Mesothelial cell of epicardium (in vitro differentiated cells): ENCODE measurements at places on chromosomes 2 and 18. TPM values are rescaled to one million over a fixed set of nuclear protein-coding genes. Genes with fewer than 3 reads are reported as not detected.

DNA sequence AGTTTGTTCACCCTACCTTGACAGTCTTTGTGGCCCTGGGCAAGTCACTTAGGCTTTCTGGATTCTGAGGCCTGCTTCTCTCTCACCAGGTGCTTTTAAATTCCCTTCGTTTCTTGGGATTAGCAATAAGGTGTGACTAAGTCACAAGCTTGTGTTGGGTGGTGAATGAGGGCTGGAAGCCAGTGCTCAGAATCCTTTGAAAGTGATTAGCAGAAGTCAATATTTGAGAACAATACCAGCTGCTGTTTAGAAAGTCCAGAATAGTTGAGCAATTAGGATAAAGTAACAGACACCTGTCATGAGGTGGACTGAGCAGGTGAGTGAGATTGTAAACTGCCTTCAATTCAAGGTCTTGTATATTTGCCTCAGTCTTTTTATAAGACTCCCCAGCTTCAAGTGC lies 19.3 kb upstream of the MGAT5 start:
- peaks cover 28% of the 10 kb centered on the region for H3K4me1 ChIP-seq
- H3K4me3 ChIP-seq, result no peak overlapping the region
- no peak for DNase-seq
- no peak overlapping the region for H3K27ac ChIP-seq
- H3K36me3 ChIP-seq, result peaks cover 3% of the 10 kb centered on the region

DNA sequence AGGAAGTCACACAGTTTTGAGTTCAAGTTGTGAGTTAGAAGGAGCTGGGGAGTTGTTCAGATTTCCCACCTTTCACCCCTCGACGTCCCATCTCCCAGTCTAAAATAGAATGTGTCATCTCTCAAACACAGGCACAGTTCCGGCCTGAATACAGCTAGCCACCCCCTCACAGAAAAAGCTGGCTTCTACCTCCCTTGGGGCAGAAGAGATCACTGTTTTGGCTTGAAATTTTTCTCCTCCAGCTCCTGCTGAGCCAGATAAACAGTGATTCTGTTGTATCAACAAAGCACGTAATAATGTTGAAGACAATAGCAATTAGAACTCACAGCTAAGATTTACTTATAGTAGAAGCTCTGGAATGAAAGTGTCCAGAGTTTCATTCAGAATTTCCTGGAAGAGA lies 74.7 kb downstream of the KIAA2012 start:
- H3K4me3 ChIP-seq, result no peak overlapping the region
- no peak overlapping the region for H3K27ac ChIP-seq
- H3K4me1 ChIP-seq, result peaks cover 53% of the 10 kb centered on the region
- no peaks in the 10 kb centered on the region for H3K27me3 ChIP-seq

GRCh38 chr2:193349642-193350041 lies 1154.9 kb upstream of the TMEFF2 start:
- no peak overlapping the region for H3K27ac ChIP-seq
- H3K4me3 ChIP-seq, result no peak overlapping the region
- DNase-seq, result no peak
- peaks cover 6% of the 10 kb centered on the region for H3K4me1 ChIP-seq
- H3K27me3 ChIP-seq, result no peaks in the 10 kb centered on the region

The SCYGR4 gene
- total RNA-seq, result not detected in 3 replicates

The CELF4 gene
- total RNA-seq, result 2.0 to 2.4 TPM (median 2.3 TPM) in 3 replicates
